ENCODE measurements at places on chromosomes 5 and 9. TPM values are rescaled to one million over a fixed set of nuclear protein-coding genes. Genes with fewer than 3 reads are reported as not detected.

OXCT1 gene
- total RNA-seq = 116 TPM

GRCh38 chr9:79568337-79569101 is 3.2 kb upstream of the TLE4 start:
- no peak for DNase-seq

PCDHGB5 gene
- total RNA-seq = 7.2 TPM

PFN3 gene
- not detected for total RNA-seq

Data from Right ventricle myocardium superior (tissue), 1 donor.